ENCODE measurements at places on chromosomes 5 and 9.

DNA sequence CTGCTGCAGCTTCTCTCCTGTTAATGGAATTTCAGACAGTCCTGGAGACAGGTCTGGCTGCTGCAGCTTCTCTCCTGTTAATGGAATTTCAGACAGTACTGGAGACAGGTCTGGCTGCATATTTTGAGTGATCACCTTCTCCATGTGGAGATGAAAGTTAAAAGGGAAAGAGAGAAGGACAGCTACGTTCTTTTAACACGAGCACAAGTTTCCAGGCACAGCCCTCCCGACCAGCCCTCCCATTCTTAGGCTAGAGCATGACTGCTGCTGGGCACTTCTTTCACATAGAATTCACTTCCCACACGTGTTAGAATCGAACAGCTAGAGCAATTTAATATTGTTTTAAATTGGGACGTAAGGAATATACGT is 133.3 kb upstream of the DMRT1 start:
- no peak for DNase-seq

DNA sequence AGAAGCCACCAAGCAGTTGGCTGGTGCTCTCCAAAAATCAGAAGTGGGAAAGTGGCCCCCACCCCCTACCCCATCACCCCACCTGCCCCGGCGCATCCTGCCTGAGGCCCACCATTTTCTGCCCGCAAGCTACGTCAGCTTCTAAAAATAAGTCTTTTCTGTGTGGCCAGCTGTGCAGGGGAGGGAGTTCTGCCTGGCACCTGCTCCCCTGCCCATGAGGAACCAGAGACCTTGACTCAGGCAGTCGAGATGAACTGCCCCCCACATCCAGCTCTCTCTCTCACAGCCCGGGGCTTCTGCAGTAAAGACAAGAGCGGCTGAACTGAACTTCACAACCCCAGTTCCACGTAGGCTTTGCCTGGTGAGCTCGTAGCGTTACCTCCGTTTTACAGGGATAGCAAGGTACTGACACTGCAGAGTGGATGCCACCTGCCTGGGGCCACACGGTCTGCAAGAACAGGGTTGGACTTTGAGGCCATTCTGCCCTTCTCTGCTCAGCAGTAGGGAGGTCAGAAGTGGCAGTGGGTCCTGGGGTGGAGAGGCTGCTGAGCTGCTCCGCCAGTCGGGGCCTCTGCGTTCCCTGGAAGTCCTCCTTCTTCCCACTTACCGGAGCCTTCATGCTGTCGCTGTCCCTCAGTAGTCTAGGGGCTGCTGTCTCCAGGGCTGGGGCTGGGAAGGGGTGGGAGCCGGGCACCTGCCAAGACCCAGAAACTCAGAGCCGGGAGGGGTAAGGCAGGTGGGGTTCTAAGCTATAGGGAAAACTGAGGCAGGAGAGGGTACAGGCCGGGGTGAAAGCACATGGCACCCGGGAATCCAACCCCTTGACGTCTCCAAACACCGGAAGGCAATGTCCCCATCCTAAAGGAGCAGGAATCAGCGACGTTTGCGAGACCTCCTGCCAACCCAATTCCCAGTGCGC is 781 bp downstream of the ST6GALNAC4 start:
- DNase-seq: no peak

GRCh38 chr9:134039386-134040175 is 14.3 kb downstream of the BRD3OS start:
- DNase-seq: no peak

DNA sequence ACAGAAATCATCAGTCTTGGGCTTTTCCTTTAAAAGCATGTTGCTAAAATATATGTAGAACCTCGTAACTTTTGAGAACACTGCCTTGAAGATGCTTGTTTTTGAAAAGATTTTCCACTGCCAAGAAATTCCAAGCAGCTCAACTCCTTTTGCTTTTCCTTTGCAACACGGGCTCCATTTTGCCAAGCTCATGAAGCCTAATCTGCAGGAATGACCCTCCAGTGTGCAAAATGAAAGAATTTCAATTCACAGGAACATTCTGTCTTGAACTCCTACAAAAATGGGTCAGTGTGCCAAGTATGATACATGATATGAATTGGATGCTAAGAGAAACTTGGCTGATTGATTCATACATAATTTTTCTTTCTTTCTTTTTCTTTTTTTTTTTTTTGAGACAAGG is 35.4 kb upstream of the ERCC6L2 start:
- no peak for DNase-seq

DNA sequence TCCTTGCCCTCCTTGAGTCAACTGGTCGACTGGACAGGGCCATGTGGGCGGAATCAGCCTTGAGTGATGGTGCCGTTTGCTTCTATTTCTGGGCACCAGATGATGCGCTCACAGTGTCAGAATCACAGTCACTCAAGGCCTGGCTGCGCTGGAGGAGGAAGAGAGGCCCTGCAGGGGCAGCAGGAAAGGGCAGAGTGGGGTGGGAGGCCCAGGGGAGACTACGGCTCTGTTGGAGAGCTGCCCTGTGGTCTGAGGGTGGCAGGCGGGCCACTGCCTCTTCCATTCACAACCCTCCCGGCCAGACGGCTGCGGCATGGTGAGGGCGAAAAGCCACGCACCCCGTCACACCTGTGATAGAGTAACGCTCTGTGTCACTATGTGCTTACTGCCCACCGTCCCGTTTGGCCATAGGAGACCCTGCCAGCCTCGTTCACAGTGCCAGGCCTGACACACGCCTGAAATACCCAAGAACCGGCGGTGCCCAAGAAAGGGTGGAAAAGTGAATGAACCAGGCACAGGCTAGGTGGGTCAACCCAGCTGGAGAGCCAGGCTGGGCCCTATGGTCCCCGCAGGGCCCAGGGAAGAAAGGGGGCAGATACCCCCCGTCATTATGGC is 9.9 kb downstream of the PLPP7 start:
- DNase-seq: no peak

- no peak for DNase-seq
These were observed 98.5 kb downstream of the INVS start for GRCh38 chr9:100197553-100197952.

DNA sequence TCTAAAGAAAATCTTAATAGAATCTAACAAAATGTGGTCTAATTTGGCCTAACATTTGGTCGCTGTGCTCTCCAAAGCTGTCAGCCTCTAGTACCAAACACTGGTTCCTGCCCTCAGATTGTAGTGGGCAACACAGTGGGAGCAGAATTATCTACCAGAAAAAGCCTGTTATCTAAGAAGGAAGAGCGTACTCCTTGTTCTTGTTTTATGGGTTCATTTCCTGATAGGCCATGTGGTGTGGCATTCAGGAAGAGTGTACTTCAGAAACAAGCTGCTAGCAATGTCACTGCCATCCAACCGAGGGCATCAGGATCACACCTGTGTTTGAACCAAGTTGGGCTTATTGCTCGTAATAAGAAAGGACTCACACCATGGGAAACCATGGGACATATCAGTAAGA is 487.9 kb upstream of the DAP start:
- no peak for DNase-seq

DNA sequence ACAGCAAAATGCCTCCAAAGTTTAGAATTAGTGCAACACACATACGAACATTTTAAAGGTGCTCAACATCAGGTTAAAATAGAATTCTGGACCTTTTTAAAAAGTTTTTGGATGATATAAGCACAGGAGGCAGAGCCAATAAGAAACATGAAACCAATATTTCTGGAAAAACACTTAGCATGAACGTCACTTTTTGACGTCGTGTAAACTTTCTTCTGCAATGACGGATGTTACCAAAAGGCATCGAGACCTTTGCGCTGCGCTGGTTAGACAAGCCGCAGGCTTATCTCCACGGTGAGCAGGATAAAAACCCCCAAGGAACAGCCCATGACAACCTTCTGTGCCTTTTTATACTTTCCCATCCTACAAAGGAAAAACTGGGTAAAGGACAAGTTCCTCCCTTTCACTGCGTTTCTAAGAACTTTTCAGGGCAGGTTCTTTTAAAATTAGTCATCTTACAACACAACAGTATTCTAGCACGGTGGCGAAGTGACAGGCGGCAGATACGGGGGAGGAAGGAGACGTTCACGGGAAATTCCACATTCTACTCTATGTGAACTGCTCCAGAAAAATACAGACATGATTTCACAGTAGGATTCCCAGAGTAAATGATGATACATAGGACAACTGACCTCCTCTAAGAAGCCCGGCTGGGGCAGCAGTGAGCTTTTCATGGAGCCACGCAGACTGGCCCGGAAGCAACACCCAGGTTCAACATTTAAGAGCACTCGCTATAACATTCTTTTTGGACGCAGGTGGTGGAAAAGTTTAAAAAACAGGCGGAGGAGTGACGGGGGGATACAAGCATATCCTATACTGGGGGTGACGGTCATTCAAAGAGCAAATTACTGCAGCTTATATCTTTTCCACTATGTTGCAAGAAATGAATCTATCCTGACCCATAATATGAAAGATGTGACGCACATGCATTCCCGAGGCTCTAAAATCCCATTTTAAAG is 52.4 kb downstream of the USP20 start:
- DNase-seq: no peak

GRCh38 chr5:127343866-127344265 is 53.3 kb downstream of the MEGF10 start:
- no peak for DNase-seq

DNA sequence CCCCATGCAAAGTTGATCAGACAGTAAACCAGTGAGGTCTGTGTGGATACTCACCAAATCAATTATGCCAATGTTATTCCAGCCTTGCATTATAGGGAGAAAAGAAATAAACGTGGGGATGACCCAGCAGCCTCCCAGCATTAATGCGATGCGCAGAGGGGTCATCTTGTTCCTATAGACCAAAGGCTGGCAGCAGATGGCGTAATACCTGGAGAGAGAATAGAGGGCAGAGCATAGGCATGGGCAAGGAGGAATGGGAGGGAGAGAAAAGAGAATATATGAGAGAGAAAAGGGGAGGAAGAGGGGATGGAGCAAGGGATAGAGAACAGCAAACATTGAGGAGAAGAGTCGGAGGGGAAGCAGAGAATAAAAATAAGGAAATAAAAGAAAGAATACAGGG is 131.2 kb downstream of the HTR4 start:
- no peak for DNase-seq

DNA sequence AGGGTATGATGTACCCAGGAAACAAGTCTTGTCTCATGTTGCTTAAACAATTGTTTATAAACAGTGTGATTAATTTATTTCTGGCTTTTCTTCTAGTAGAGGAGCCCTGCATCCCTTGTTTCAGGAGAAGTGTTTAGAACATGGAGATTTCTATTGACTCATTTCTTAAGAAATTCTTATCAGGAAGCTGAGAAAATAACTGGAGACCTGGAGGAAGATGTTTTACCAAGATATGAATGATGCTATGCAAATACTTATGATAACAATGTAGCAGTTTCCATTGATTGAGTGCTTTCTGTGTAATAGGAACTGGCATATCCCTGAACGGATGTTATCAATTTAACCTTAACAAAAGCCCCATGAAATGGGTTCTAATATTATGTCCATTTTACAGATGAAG is 108.6 kb downstream of the FBXO38 start:
- no peak for DNase-seq

DNA sequence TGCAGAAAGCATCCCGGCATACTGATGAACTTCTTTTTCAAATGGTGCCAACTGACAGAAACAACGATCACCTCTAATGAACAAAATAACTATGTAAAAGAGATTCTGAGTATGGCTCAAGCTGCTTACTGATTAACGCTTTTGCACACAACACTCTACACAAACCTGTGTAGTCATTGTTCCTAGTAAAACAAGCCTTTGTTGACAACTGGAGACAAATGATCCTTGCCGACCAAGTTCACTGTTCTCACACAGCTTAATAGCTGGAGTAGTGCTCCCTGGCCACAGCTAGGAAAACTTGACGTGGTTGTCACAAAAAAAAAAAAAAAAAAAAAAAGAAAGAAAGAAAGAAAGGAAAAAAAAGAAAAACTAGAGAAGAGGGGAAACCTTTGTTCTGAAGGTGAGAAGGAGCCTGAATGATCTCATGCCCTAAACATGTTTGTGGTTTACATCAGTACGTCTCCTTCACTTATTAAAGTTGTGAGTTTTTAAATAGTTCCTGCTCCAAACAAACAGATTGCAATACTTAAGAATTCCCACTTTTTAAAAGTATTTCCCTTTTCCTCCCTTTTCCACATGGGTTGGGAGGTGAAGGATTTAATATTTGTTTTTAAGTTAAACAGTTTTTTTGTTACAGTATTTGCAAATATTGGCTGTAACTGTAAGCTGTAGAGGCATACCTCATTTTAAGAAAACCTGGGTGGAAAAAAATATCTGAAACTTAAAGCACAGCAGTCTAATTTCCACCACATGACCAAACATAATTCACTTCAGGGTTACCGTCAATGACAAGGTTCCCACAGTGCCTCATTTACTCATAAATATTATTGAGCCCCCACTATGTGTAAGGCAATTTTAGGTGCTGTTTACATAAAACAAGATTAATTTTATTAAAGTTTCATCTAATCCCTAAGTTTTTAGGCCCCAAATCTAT is 63.7 kb downstream of the GLIS3 start:
- no peak for DNase-seq

- no peak for DNase-seq
These were observed at the start of gene ADAMTSL1 for GRCh38 chr9:18473652-18474279. TSS of gene ADAMTSL1 (plus strand) at chr9:18474153. CDS start at chr9:18474233, 80 bp downstream.

DNA sequence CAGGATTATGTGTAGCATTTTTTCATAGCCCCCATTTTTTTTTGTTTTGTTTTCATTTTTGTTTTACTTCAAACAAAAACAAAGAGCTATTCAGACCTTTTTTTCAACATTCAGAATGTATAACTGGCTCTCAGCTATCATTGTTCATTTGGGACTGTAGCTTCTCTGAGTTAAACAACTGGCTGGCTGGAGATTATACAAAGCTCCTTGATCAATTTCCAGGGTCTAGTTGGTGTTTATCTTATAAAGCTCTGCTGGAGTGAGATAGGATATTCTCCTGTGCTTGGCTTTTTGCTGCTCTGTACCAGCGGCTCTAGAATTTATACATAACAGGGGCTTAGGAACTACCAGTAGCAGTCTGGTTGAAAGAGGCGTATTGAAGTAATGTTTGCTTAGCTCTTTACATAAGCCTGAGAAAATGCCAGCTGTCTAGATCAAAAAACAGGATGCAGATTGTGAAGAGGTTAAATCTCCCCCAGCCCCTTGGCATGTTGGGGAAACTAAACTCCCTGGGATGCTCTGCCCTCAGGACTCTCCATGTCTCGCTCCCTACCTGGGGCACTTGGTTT is 15.2 kb downstream of the GARNL3 start:
- no peak for DNase-seq

Measured in vagina (tissue), 2 donors.